ENCODE measurements at places on chromosomes 13 and 19.

- DNase-seq: no peak
Observed at GRCh38 chr19:873561-874041, 14.1 kb downstream of the CFD start.

GRCh38 chr19:3100331-3100730 lies 6.2 kb downstream of the GNA11 start:
- no peak for DNase-seq

GRCh38 chr13:33927315-33927714 lies 109.4 kb downstream of the RFC3 start:
- no peak for DNase-seq

DNA sequence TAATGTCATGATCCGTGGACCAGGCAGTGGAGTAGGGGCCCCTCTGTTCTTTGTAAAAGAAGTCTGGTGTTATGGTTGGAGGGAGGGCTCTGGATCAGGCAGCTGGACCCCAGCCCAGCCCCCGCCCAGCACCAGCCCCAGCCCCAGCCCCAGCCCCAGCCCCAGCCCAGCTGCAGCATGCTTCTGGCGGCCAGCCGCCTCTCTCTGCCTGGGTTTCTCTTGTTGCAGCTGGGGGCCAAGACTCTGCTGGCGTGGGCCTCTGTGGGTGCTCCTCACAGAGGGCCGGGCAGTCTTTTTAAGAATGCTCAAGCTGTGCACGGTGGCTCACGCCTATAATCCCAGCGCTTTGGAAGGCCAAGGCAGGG lies 17.9 kb downstream of the DOT1L start:
- no peak for DNase-seq

GRCh38 chr19:43688059-43688701 lies 18.2 kb upstream of the PLAUR start:
- no peak for DNase-seq

DNA sequence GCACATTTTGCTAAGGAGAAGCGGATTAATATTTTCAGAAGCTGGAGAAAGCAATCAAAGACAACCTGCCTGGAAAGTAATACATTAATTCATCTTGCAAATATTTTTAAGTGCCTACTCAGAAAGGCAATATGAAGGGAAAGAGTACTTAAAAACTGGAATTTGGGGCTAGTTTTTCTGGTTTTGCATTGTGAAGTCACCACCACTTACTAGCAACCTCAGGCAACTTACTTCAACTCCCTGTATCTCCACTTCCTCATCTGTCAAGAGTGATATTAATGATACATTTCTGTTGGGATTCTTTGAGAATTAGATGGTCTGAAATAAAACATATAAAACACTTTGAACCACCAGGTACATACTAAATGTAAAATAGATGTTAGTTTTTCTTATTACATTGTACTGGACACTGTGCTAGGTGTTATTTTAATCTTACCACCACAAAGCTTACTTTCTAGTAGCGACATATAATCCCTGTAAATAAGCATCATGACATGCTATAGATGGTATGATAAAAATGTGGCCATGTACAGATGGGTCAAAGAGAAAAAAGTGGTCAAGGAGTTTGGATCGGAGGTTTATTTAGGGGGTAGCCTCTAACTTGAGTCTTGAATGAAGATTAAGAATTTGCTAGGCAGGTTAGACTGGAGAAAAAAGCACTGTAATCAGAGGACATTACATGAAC lies 101.2 kb downstream of the SPRY2 start:
- DNase-seq: no peak

- DNase-seq: no peak
Observed at GRCh38 chr13:90365130-90365529, 982.4 kb upstream of the MIR17HG start.

GRCh38 chr13:73223372-73223781 lies 164.6 kb downstream of the KLF5 start:
- no peak for DNase-seq

- DNase-seq: no peak
Observed at GRCh38 chr13:77599351-77599750, 63.8 kb downstream of the SCEL start.

- DNase-seq: no peak
Observed at GRCh38 chr19:40805258-40805868, 6.4 kb downstream of the EGLN2 start.

DNA sequence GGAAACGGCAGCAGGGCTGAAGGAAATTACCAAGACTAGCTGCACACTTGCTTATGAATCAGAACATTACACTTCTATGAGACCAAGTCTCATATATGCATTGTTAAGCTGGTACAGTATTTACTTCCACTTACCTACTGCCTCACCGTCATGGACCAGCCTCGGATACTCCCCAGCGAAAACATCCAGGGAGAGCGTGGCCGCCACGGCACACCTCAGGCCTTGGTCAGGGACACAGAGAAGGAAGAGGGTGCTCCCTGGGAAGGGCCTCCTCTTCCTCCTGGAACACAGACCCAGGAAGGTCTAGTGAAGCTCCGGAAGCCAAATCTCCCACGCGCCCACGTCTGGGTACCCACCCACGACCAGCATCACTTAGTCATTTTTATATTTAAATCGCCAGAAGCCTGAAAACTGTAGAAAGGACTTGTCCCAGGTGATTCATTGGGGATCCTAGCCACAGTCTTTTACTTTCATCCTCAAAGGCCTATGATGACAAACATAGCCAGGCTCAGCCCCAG lies 24.4 kb upstream of the MTIF3 start:
- no peak for DNase-seq

DNA sequence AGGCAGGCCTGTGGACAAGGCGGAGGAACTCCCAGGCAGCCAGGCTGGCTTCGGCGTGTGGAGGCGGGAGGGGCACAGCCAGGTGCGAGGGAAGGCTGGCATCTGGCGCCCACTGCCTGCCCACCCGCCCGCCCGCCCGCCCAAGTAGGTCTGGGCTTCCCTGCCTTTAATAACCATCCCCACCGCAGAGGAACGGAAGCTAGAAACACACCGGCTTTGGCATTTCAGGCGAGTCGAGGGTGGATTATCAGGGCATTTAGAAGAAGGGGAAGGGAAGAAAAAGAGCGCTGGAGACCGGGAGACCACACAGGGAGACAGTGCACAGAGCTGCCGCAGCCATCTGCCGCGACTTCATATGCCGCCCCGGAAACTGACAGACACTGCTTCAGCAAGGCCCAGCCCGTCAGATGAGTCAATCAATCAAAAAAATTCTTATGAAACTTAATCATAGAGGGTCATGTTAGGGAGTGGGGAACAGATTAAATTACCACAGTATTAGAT lies 199.7 kb downstream of the TSHZ3 start:
- no peak for DNase-seq

GRCh38 chr19:15297416-15298224 lies 34.7 kb downstream of the BRD4 start:
- no peak for DNase-seq

GRCh38 chr19:33788676-33789075 lies 8.0 kb upstream of the KCTD15 start:
- DNase-seq: no peak

- no peak for DNase-seq
Observed at GRCh38 chr13:50033725-50034124, 18.5 kb downstream of the KCNRG start.

DNA sequence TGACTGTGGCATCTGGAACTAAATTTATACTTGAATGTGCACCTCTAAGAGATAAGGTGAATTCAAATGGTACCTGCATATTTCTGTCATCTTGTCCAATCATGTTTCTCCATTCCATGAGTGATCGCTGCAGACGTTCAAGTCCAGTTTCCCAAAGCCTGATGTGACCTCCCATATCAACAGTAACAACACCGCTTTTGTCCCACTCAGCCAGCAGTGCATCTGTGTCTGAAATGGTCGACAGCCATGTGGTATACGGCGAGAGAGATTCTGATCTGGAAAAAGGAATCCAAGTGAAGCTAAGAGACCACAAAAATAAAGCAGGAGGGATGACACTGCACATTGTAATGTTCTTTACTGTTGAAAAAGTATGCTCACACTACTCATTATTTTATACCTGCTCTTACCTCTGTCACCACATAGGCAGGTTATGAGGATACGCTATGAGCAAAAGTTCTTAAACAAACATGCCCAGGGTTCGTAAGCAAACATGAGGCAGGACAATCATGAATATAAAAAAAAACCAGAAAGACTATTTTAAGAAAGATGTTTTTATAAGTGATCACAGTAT lies 213.6 kb downstream of the RGCC start:
- DNase-seq: no peak

DNA sequence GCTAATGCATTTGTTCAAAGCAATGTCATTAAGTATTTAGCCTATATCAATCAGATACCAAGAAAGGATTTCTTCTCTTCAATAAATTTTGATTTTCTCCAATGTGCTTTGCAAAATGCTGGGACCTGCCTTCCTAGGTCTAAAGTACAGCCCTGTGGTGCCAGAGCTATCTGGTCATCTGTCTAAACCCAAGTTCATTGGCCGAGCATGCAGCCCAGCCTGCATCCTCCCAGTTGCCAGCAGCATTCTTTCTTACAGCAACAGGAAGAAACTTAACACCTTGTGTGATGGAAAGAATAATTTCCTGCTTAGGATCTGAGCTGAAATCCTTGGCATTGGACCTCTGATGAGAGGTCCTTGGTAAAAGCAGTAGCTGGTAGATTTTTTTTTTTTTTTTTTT lies 310.0 kb downstream of the RBM26 start:
- DNase-seq: no peak
